ENCODE measurements at places on chromosomes 2 and 18. TPM values are rescaled to one million over a fixed set of nuclear protein-coding genes. Genes with fewer than 3 reads are reported as not detected.
A peak's percentile ranks its signal among the peaks of the same experiment; 100 is the strongest.

DNA sequence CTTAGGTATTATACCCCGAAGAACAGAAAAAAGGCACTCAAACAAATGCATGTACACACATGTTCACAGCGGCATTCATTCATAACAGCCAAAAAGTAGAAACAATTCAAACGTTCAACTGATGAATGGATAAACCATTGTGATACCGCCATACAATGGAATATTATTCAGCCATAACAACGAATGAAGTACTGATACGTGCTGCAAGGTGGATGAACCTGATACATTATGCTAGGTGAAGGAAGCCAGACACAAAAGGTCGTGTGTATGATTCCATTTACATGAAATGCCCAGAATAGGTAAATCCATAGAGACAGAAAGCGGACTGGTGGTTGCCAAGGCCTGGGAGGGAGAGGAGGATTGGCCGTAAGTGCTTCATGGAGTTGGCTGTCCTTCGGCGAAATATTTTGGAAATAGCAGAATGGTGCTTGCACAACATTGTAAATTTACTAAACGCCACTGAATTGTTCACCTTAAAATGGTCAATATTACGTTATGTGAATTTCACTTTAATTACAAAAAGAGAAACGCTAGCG is 750 bp upstream of the RMP24 start:
- H3K27me3 ChIP-seq: no peaks in the 10 kb centered on the region
- H3K4me3 ChIP-seq: peak overlapping the region; percentile 82
- H3K27ac ChIP-seq: peak overlapping the region; percentile 88
- no peak for DNase-seq
- peaks cover 23% of the 10 kb centered on the region for H3K4me1 ChIP-seq

DNA sequence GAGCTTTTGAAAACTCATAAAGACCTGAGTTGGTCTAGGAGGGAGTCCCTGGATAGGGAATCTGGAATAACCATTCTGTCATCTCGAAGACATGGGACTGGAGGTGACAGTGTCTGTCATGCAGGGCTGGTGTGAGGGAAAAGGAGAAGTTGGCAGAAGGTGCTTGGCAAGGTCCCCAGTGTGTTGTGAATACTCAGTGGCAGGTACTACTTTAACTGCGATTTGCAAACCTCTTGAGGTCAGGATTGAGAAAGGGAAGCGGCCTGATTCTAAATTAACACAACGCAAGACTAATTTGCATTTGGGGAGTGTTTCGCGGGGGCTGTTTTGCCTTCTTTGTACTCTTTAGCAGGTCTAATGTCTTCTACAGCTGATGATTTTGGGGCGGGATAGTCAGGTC is 77.0 kb upstream of the TMEM200C start:
- H3K27me3 ChIP-seq: no peaks in the 10 kb centered on the region
- no peak overlapping the region for H3K4me3 ChIP-seq
- no peak for DNase-seq
- no peaks in the 10 kb centered on the region for H3K4me1 ChIP-seq

- H3K4me3 ChIP-seq: no peak overlapping the region
- no peaks in the 10 kb centered on the region for H3K27me3 ChIP-seq
- H3K36me3 ChIP-seq: no peaks in the 10 kb centered on the region
- H3K27ac ChIP-seq: no peak overlapping the region
Measured at GRCh38 chr2:168490946-168491605, 35.0 kb downstream of the CERS6 start.

DNA sequence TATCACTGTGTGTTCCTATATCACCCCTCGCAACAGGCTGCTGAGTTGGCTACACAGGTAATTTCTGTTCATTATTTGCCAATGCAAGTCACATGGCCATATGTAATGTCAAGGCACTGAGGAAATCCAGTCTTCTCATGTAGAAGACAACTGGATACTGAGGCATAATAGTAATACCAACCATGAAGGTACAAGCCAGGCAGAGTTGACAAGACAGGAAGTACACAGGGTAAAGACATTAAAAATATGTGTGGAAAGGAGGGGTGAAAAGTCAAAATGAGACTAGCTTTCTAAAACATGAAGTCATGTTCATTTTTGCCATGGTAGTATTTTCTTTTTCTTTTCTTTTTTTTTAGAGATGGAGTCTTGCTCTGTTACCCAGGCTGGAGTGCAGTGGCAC is 17.5 kb upstream of the RNF138 start:
- H3K4me1 ChIP-seq: no peaks in the 10 kb centered on the region
- no peak for DNase-seq
- no peaks in the 10 kb centered on the region for H3K36me3 ChIP-seq
- H3K27ac ChIP-seq: no peak overlapping the region
- H3K4me3 ChIP-seq: no peak overlapping the region

DNA sequence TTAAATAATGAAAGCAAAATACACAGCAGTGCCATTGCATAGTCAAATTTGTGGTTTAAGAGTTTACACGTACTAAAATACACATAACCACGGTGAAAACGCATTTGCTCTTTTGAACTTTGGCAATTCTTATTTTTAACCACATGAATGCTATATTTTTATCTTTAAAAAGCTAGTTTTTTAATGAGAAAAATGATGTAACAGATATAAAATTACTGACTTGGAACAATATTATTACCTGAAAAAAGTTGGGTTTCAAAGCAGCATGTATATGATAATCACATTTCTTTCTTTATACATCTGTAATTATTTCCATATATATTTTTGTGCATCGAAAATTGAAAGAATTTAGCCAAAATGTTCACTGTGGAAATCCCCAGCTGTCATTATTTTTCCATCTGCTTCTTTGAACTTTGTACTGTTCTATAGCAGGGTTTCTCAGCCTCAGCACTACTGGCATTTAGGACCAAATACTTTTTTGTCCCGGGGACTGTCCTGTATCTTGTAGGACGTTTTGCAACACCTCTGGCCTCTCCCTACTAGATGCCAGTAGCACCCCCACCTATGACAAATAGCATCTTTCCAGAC is 75.9 kb upstream of the CAB39 start:
- H3K4me1 ChIP-seq: no peaks in the 10 kb centered on the region
- no peak overlapping the region for H3K4me3 ChIP-seq
- H3K36me3 ChIP-seq: no peaks in the 10 kb centered on the region
- no peaks in the 10 kb centered on the region for H3K27me3 ChIP-seq
- H3K27ac ChIP-seq: no peak overlapping the region

- H3K4me3 ChIP-seq: no peak overlapping the region
- peaks cover 12% of the 10 kb centered on the region for H3K4me1 ChIP-seq
- H3K36me3 ChIP-seq: peaks cover 2% of the 10 kb centered on the region
- no peak for DNase-seq
Measured at GRCh38 chr18:3119401-3120341, 100.1 kb downstream of the MYOM1 start.

DNA sequence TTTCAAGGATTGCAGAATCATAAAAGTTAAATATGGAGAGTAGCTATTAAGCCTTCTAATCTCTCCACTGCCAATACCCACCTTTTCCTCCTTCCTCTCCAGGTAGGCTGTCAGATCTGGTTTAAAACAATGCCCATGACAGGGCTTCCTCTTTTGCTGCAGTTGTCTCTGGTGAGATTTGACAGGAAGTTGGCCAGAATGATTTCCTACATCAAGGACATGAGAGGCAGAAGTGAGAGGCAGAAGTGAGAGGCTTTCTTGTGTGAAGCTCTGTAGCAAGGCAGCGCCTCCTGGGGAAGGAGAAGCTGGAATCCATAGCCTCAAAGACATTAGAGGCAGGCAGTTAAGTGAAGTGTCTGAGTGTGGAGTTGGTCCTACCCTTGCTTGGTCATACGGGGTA is 385.7 kb downstream of the HRH4 start:
- peaks cover 2% of the 10 kb centered on the region for H3K27me3 ChIP-seq
- H3K4me3 ChIP-seq: no peak overlapping the region
- H3K36me3 ChIP-seq: no peaks in the 10 kb centered on the region
- H3K4me1 ChIP-seq: no peaks in the 10 kb centered on the region

DNA sequence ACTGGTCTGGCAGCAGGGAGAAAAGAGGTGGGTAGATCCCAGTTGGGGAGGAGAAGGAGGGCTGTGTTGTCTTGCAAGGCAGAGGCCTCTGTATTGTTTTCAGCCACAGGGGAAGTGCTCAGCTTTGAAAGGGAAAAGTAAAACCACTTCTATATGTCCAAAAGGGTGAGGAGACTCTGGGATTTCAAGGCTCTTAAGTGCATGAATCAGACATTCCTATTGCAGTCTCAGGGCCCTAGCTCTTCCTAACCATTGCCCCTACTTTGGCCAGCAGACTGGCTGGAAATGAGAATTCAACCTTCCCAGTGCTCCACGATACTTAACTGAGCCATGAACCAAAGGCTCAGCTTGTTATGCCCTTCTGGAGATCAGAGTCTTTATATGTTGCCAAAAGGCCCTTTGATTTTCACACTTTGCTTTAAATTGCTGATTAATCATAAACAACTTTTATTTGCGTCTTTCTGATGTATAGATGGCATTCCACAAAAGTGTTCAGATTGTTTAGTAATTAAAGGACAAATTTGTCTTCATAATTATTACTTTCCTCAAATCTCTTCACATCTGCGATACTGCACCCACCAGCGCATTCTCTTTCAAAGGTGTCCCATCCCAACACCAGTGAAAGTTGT is 313.8 kb upstream of the MMADHC start:
- H3K4me1 ChIP-seq: no peaks in the 10 kb centered on the region
- H3K36me3 ChIP-seq: no peaks in the 10 kb centered on the region
- H3K27me3 ChIP-seq: no peaks in the 10 kb centered on the region
- H3K4me3 ChIP-seq: no peak overlapping the region
- no peak for DNase-seq
- H3K27ac ChIP-seq: no peak overlapping the region

LRPPRC gene
- 62.3 TPM for total RNA-seq

MRO gene
- total RNA-seq: 2.5 TPM

GKN1 gene
- total RNA-seq: not detected

PDE1A gene
- 5.2 TPM for total RNA-seq

NAT8 gene
- total RNA-seq: 27.6 TPM

SGPP2 gene
- total RNA-seq: 0.33 TPM

DIPK1C gene
- total RNA-seq: 0.19 TPM

All from liver (tissue), 10 donors.